Urinary bladder (tissue), 4 donors: ENCODE measurements at places on chromosomes 16 and 17. TPM values are rescaled to one million over a fixed set of nuclear protein-coding genes. Genes with fewer than 3 reads are reported as not detected.

DNA sequence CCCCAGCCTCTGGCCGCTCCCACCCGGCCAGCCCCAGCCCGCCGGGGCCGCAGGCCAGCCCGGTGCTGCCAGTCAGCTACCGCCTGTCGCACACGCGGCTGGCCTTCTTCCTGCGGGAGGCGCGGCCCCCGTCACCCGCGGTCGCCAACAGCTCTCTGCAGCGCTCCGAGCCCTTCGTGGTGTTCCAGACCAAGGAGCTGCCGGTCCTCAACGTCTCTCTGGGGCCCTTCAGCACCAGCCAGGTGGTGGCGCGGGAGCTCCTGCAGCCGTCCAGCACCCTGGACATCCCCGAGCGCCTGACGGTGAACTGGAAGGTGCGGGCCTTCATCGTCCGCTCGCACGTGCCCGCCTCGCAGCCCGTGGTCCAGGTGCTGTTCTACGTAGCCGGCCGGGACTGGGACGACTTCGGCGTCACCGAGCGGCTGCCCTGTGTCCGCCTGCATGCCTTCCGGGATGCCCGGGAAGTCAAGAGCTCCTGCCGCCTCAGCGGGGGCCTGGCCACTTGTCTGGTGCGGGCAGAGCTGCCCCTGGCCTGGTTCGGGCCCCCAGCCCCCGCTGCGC, 46.8 kb downstream of the TMEM132E start:
- no peak for DNase-seq

GRCh38 chr17:61017317-61018006, 339.8 kb downstream of the BCAS3 start:
- DNase-seq = no peak

- DNase-seq = no peak
These were observed 12.6 kb upstream of the ALOX12B start for GRCh38 chr17:8100111-8100510.

DNA sequence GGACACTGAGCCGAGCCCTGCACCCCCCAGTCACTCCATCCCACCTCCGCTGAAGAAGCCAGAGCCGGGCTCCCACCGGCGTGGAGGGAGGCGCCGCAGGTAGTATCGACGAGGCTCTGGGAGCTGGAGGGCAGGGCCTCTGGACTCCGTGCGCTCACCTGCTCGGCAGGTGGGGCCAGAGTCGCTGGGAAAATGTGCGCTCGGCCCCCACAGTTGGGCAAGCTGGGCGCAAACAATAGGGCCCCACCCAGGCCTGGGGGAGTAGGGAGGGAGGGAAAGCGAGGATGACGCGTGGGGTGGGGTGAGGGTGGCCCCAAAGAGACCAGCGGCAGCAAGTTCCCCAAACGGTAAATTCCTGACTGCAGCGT, 668 bp downstream of the JUP start:
- DNase-seq = no peak

- no peak for DNase-seq
These were observed 313.8 kb downstream of the C16orf95 start for GRCh38 chr16:87003414-87003755.

Gene PRSS33
- not detected for total RNA-seq

Gene HSD3B7
- 11.0 TPM for total RNA-seq

Gene CCL14
- 3.3 TPM for total RNA-seq

Gene GRIN2A
- total RNA-seq = 0.21 TPM
